H4 (cell line): ENCODE measurements at places on chromosomes 4 and X. TPM values are rescaled to one million over a fixed set of nuclear protein-coding genes. Genes with fewer than 3 reads are reported as not detected.

GUCY1B1 gene
- 10.4 and 13.0 TPM in 2 replicates for total RNA-seq

MAP7D3 gene
- total RNA-seq = 17.9 and 19.3 TPM in 2 replicates

SYTL5 gene
- 1.2 and 1.7 TPM in 2 replicates for total RNA-seq

FAM9B gene
- total RNA-seq = not detected in 2 replicates

L1CAM gene
- 7.9 and 9.7 TPM in 2 replicates for total RNA-seq

MEPE gene
- not detected in 2 replicates for total RNA-seq

IL21 gene
- total RNA-seq = not detected in 2 replicates

GPC4 gene
- 2.4 and 2.7 TPM in 2 replicates for total RNA-seq

ZNF674 gene
- total RNA-seq = 2.1 and 3.5 TPM in 2 replicates

SPATA4 gene
- total RNA-seq = not detected in 2 replicates

MAGEC3 gene
- total RNA-seq = not detected in 2 replicates

LIAS gene
- 13.6 and 16.6 TPM in 2 replicates for total RNA-seq

GPR34 gene
- total RNA-seq = not detected in 2 replicates

MAGEA2 gene
- total RNA-seq = 10.6 and 15.8 TPM in 2 replicates
